ENCODE measurements at places on chromosomes 3 and 15.

- DNase-seq = no peak
Observed at GRCh38 chr15:51971032-51971374, 575 bp downstream of the LEO1 start.

DNA sequence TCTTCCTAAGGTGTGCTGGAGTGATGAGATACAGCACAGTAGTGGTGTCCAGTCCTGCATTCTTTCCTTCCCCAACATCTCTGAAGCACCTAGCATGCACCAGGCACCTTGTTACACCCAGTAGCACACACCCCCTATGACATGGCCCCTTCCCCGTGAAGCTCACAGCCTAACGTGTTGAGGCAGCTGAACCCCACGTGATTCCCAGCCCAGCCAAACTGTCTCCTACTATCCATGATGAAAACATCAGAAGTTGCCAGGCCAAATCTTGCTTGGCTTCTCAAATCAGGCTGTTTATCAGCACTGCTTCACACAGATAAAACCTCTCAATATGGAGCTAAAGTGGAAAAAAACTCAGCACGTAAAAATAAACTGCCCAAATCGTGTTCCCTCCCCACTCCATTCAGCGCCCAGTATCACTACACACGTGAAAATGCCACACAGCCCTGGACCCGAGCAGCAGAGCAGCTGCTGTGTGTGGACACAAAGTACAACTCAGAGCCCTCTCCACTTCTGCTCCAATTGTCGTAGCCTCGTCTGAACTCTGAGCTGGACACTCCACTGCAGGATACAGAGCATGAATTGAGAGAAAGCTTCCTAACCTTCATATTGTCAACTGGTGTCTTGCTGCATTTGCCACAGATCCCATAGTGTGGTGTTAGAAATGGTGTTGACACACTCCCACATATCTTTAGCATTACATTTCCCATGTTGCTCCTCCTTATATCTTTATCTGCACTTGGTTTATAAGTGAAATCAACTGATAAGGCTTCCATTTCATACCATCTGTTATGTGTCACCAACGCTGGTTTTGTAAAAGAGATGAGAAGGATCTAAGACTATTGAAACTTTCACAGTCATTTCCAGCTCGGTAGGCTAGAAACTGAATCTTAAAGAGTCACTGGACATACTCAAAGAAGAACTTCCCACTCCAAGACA lies 279.8 kb downstream of the RORA start:
- no peak for DNase-seq

DNA sequence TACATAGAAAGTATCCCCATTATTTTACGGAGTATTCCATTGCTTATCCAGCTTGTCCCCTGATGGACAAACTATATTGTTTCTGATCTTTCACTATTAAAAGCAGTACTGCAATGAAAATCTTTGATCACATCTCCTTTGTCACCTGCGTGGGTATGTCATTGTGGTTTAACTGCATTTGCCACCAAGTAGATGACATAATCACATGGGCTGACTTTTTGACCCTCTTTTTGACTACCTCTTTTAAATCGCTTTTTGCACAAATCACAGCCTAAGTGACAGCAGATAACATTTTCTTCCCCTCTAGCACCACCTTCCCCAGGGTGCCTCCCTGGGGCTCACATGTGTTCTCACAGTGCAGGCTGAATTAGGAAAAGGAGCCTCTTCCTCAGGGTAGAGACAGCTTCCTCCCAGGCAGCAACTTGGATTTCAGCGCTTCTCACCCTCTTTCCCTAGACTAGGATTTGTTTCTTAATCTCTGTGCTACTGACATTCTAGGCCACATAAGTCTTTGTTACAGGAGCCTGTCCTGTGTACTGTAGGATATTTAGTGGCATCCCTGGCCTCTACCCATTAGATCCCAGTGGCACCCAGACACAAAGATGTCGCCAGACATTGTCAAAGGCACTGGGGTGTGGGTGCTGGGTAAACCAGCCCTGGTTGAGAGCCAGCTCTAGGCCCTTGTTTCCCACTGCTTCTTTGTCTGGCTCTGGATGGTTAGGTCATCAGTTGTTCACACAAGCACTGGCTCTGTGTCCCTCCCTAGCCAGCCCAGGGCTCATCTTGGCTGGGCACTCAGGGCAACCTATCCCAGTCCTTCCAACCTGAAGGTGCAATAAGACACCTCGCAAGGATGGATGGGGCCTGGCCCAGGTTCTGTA lies 1.3 kb upstream of the RBP1 start:
- peak; percentile 78 for DNase-seq

- DNase-seq = no peak
Observed at GRCh38 chr3:157447026-157447694, 10.5 kb downstream of the PTX3 start.

DNA sequence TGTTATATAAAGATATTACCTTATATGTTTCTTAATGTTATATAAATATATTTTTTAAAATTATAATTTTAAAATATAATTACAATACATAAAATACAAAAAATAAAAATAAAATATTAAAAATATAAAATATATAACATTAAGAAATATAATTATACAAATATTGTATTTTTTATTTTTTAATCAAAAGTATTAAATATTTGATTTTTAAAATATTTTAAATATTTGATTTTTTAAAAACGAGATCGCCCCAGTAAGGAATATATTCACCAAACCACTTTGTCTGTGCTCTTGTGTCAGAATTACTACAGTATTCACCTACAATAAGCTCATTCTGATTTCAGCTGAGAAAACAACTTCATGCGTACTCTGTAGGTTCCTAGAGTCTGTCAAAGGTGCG lies 89.1 kb downstream of the ETFA start:
- DNase-seq = no peak

DNA sequence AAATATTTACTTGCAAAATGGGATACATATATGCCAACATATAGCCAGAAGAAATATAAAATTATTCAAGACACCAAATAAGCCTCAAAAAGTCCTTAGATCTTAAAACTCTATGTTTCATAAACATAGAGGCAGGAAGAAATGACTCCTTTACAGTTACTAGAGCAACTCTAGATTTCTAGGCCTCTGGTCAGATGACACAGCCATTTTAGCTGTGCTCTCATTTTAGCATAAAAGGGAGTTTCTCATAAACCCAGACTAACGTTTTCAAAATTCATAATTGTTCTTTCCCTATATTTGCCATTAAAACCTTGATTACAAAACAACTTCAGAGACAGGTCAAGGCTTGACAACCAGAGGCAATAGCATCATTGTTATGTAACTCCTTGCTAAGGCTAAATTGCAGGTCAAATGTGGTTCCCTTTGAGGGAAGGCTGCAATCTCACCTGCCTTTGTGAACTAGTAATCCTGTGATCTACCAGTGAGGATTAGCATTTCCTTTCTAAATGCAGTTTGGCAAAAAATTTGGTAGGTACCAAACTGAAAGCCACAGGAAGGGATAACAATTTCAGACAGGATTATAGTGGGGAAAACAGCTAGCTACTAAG lies 8.2 kb downstream of the THOC7 start:
- DNase-seq = no peak

DNA sequence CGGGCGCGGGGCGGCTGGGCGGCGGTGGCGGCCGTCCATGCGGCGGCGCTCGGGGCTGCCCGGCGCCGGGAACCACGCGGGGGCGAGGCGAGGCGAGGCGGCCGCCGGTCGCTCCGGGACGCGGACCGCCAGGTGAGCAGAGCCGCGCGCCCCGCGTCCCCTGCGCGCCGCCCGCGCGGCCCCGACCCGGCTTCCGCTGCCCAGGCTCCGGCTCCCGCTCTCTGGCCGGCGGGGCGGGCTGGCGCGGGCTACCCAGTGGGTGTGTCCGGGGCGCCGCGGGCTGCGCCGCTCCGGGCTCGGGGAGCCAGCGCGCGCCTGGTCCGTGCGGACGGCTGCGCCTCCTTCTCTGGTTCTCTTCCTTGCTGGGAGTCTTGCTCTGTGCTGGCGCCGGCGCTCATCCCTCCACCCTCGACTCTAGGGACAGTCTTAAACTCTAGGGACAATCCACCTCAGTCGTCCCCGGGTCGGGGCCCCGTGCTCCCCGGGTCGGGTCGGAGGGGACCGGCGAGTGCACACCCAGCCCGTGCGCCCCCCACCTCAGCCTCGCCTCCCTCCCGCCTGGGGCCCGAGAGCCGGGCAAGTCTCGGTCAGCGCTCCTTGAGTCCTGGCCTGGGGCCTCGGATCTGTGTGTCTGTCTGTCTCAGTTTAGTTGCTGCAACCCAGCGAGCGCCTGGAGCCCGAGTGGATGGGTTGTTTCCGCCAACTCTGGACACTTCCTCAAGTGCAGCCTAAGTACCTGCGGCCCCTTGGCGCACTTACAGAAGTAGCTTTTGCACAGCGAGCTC lies 488 bp downstream of the THSD4 start:
- peak; percentile 65 for DNase-seq

Measured in eye (tissue), 1 donor.